ENCODE measurements at places on chromosomes 11 and 22.

DNA sequence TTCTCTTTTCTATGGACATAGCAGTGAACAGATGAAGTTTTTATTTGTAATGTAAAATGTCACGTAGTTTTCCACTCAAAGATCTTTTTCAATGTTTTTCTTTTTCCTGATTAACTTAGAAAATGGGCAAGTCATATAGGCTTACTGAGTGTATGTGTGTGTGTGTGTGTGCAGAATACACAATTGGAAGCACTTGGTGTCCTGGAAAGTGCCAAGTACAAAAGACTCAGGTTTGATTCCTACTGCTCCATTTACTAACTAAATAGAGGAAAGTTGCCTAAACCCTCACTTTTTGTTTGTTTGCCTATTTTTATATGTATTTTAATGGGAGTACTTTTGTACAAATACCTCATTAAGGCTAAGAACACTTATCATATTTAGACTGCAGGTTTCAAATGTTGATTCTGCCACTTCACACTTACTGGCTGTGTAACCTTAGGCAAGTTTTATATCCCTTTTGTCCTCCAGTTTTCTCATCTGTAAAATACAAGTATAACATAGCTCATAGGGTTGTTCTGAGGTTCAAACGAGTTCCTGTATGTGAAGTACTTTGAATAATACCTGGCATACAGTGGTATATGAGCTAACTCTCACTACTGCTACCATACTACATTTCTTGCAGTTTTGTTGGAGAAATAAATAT lies 90.1 kb downstream of the TYR start:
- no peak for DNase-seq

- peak; percentile 96 for DNase-seq
Measured at GRCh38 chr11:63866211-63866610, 27.3 kb downstream of the MARK2 start.

DNA sequence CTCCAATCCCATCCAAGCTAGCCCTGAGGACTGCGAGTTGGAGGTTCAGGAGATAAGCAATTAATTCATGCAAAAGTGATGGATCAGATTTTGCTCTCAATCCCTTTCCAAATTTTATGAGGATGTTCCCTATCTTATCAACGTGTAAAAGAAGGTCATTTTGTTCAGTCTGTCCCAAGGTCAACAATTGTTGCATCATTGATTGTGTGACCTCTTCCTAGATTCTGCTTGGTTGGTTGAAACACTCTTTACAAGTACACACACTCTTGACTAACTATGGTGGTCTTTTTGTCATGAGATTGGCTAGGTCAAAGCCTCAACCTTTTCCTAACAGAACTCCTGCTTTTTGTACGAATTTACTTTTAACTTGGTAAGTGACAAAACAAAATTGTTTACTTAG lies 41.7 kb downstream of the COMMD9 start:
- no peak for DNase-seq

GRCh38 chr11:115333121-115333520 lies 171.1 kb downstream of the CADM1 start:
- no peak for DNase-seq

DNA sequence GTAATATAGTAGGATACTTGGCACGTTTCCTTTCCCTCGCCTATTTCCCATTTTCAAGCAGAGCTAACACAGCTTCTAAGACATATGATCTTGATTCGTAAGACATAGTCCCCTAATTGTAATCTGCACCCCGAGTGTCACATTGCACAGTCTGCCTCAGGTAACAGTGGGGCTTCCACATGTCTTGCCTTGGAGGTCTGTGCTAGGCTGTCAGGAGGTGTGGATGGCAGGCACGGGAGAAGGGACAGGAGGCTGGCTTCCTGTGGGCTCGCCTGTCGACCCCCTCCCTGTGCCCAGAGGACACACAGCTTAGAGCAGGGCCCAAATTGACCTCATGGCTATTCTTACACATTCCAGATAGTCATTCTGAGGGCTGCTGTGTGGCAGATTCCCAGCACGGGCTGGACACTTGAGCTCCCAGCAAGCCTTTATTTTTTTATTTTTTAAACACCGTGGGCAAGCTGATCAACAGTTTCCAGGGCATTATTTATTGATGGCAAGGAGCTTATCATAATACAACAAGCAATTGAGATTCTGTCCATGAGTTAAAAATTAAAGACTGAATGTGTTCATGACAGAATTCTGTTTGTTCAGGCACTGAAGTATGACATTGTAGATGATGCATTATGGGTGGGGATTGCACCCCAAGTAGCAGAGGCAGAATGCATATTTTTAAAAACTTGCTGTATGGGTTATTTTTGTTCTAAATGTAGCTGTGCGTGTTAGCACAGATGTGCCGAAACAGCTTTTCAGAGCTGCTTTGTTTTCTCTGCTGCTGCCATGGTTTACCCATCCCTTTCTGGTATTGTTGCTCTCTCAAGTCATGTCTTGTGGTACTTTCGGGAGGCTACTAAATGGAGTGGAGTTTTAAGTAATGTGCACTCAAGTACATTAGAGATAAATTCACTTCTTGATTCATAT lies 113.0 kb downstream of the ATXN10 start:
- no peak for DNase-seq
